Activated CD8-positive, alpha-beta memory T cell treated with anti-CD3 and anti-CD28 coated beads, Interleukin-2, amount 50 U/mL, for 48 hours (primary cell): ENCODE measurements at places on chromosomes 3 and 15.

DNA sequence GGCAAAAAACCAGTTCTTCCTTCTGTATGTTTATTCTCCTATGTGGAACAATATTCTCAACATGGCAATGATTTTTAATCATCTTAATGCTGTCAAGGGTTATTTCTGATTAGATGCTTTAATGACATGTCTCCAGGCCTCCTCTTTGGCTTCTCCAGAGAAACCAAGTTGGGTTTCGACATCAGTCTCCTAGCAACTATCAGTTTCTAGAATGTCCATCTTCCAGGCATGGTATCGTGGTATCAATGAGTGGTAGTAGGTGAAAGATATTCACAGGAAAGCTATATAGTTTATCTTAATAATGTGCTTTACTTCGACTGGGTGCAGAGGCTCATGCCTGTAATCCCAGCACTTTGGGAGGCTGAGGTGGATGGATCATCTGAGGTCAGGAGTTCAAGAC, 128.5 kb downstream of the C3orf70 start:
- DNase-seq = no peak

- DNase-seq = no peak
Observed at GRCh38 chr3:140580746-140581145, 97.1 kb upstream of the TRIM42 start.

DNA sequence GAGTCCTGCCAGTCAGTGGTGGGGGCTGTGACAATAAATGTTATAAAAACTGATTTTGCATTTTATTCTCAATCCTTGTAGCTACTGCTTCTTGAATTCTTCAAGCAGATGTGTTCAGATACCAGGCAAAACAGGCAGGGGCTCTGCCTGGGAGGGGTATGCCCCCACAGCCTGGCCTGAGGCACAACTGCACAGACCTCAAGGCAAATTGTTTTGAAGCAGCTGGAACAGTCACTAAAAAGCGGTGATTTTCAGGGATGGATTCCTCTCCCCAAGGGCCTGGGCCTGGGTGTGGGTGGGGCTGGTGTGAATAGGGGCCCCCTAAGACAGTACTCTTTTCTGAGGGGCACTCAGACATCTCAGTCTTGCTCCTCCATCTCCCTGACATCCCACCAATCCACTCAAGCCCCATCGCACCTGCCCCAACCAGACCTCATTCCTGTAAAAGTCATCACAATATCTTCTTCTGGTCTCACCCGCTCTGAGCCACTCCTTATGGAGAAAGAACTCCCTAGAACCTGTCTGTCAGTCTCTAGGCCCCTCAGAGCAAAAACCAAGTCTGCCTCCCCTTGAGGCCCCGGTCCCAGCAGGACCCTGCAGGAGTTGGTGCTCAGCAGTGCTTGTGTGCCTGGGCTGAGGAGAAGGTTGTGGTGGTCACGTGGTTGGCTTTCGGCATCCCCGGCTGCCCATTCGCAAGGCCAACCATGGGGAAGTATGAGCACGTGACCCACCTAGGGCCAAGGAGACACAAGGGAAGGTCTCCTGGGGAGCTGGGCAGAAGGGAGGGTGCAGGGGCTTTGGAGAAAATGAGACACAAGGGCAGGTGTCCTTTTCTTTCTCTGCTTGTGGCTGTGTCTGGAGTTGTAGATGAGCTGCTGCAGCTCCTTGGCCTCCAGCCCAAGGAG, 2.9 kb upstream of the PSTPIP1 start:
- peak; percentile 48 for DNase-seq

GRCh38 chr3:46496746-46497555, 825 bp upstream of the RTP3 start:
- DNase-seq = no peak

GRCh38 chr3:82556113-82556512, 794.7 kb upstream of the GBE1 start:
- no peak for DNase-seq

- no peak for DNase-seq
Observed at GRCh38 chr3:143535994-143536784, 312.1 kb downstream of the SLC9A9 start.

GRCh38 chr15:85036716-85037115, 55.1 kb downstream of the PDE8A start:
- no peak for DNase-seq

GRCh38 chr3:111362381-111363009, 179.5 kb upstream of the CD96 start:
- no peak for DNase-seq

GRCh38 chr15:64647367-64647766, 128.0 kb downstream of the RBPMS2 start:
- no peak for DNase-seq

DNA sequence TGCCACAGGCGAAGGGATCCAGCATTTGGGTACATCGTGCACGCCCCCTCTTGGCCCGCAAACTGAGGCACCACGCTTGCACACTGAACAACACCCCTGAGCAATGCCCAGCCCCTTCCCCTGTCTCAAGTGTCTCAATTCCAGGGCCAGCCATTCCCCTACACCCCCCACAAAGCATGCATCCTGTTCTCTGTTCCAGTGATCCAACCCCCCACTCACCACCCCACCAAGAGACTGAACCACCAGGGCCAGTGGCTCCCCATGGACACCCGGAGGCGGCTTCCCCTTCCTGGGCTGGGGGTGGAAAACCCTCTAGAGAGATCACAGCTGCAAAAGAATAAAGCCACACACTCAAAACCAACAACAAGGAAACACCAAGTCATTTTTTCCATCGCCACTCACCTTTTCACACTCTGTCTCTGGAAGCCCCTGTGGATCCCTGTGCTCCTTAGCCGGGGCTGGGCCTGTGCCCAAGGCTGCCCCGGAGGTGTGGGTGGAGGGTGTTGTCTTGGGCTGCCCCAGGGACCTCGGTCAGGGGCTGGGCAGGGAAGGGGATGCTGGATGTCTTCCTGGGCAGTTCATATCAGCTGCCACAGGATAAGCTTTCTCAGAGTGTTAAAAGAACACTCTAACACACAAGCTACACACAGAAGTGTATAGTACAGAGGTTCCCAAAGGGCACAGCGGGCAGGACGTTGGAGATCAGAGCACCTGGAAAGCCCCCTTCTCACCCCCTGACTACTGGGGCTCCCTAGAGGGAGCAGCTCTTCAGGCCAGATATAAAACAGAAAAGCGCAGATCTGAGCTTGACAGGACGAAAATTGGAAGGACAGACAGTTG, 92.5 kb downstream of the CHSY1 start:
- DNase-seq = no peak

GRCh38 chr3:32945136-32945535, 6.3 kb upstream of the CCR4 start:
- no peak for DNase-seq

GRCh38 chr15:99425657-99426301, 140.0 kb upstream of the MEF2A start:
- DNase-seq = peak; percentile 53

- no peak for DNase-seq
Observed at GRCh38 chr3:168152149-168152548, 56.4 kb upstream of the GOLIM4 start.
